Endothelial cell (in vitro differentiated cells): ENCODE measurements at places on chromosomes 2 and 18. TPM values are rescaled to one million over a fixed set of nuclear protein-coding genes. Genes with fewer than 3 reads are reported as not detected.

DNA sequence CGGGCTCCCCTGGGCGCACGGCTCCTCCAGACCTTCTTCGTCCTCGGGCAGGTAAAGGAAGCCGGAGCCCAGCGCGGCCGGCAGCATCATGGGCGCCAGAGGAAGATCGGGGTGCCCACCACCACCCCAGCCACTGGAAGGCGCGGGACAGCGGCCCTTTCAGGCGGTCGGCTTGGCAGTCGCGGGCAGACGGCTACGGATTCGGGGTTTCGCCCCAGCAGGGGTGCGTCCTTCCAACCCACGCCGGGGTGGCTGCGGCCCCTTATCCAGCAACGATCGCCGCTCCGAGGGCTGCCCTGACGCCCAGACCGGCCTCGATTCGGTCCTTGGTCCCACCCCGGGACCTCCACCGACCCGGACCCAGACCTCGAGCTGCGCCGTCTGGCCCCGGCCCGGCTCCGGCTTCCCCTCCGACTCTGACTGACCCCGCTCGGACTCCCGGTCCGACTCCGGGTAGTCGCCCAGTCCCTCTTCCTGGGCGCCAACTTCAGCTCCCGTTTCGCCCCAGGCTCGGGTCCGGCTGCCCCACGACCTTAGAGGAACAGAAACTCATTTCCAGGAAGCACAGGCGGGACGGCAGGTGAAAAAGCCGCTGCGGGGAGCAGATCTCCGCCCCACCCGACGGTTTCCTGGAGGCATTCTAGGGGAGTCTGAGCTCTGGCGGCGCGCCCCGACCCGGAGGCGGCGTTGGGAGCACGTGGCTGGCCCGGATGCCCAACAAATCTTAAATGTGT lies 30.2 kb upstream of the SSB start:
- no peak for DNase-seq

DNA sequence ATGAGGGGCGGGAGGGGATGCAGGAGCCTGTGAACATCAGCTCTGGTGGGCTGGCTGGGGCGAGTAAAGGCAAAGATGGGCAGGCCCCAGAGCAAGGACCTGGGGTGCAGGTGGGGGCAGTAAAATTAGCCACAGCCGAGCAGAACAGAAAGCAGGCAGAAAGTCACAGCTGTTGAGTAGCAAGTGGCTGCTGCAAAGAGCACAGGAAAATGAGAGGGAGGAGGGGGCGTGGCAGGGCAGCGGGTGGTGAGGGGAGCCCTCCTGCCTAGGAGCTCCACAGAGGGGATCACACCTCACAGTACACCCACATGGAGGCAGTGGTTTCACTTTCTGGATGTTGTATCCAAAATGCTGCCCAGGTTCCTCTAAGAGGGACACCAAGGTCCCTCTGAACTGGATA lies 79.6 kb downstream of the LBH start:
- DNase-seq, result no peak

DNA sequence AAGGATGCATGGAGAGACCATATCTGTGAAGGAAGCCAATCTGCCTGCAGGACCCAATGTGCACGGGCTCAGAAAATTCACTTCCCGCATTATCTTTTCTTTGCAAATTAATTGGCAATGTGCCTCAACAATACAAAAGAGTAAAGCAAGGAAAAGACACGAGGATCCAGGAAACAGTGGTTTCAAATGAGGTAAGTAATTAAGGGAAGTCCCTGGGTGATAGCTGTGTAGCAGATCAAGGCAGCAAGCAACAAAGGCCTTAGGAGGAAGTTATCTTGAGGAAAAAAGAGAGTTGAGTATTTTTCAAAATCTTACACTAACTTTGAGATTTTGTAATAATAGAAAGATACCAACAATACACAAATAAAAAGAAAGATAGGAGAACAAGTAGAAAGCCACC lies 44.3 kb upstream of the TGIF1 start:
- DNase-seq, result no peak

DNA sequence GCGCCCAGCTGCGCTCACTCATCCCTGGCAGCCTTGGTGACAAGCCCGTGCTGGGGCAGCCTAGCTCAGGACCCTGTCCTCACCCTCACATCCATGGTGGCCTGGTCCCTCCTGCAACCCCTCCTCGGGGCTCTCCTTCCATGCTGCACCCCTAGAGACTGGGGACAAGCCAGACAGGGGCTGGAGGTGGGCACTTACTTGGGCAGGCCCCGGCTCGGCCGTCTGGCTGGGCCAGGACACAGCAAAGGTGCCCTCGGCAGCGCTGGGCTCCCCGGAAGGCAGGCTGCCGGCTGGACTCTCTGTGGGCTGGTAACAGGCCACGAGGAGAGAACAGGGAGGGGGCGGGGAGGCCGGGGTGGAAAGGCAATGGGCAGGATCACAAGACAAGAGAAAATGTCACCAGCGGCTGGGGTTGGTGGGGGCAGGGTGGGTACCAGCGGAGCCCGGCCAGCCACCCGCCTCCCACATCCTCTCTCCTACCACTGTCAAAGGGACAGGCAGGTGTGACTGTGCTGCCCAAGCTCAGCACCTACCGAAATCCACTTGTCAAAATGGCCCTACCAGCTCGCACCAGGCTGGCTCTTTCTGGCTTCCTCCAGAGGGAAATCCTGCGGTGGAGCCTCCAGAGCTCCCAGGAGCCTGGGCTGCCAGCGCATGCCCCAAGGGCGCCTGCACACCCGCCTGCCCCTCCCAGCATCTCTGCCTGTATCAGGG lies 54.7 kb downstream of the BIN1 start:
- DNase-seq, result no peak

DNA sequence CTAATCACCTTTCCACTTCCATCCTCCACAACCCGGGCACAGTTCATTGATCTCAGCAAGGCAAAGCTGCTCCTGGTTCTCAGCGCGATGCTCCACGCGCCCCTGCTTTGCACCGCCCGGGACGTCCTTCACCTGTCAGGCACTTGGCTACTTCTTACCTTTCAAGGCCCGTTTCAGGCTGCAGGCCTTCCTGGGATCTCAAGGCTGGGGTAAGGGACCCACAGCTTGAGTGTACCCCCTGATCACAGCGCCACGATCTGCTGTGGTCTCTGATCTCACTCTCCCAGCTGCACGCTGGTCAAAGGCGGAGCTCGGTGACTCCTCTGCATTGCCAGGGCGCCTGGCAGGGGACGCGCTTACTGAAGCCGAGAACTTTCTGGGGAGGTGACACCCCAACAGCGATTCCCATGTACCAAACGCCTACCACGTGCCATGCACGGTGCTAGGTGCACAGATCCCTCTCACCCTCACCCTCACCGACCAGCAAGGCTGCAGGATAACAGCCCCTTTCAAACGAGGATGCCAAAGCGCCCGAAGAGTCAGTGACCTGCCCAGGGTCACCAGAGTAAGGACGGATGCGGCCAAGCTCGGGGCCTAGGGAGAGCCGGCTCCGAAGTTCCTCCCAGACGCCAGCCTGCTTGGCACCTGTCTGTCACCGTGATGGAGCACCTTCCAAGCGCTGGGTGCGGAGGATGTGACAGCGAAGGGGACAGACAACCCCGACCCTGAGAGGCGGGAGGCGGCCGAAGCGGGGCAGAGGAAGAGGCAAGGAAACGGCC lies 818 bp downstream of the ITGB1BP1 start:
- peak; percentile 21 for DNase-seq

- no peak for DNase-seq
These were observed 979.2 kb downstream of the CNTNAP5 start for GRCh38 chr2:125004106-125004800.

ITGB6 gene
- total RNA-seq, result not detected

ZNF385B gene
- 0.49 TPM for total RNA-seq

REEP1 gene
- total RNA-seq, result 0.62 TPM

ABCG5 gene
- total RNA-seq, result not detected
